Muscle of leg (tissue), 16 donors: ENCODE measurements at places on chromosomes 7 and 10. TPM values are rescaled to one million over a fixed set of nuclear protein-coding genes. Genes with fewer than 3 reads are reported as not detected.

SFTPA2 gene
- not detected for total RNA-seq

PALS2 gene
- 52.2 TPM for total RNA-seq

OR13A1 gene
- not detected for total RNA-seq

ST7 gene
- 13.8 TPM for total RNA-seq

HABP2 gene
- total RNA-seq, result 0.04 TPM

MRLN gene
- 254 TPM for total RNA-seq

FLNC gene
- total RNA-seq, result 339 TPM

SCIN gene
- total RNA-seq, result 0.27 TPM

DNA sequence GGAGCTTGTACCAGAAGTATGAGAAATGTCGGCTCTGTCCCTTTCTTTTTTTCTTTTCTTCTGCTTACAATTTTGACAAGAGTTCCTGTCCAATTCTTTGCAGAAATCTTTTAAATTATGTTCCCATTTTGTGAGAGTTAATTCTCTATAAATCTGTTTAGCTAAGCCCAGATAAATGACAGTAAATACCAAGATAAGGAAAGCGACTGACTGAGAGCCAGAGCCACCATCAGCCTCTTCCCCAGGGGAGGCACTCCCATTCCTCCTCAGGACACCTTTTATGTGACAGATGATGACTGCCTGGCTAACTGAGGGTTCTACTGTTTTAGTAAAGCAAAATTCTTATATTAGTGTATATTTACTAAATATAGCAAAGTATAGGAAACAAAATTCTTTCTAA lies 6.9 kb upstream of the GGCT start:
- DNase-seq, result no peak

GRCh38 chr10:1274111-1274661 lies 218.0 kb downstream of the WDR37 start:
- no peak for DNase-seq

- DNase-seq, result peak; percentile 53
These were observed 710 bp upstream of the C10orf105 start for GRCh38 chr10:71720288-71720687.

DNA sequence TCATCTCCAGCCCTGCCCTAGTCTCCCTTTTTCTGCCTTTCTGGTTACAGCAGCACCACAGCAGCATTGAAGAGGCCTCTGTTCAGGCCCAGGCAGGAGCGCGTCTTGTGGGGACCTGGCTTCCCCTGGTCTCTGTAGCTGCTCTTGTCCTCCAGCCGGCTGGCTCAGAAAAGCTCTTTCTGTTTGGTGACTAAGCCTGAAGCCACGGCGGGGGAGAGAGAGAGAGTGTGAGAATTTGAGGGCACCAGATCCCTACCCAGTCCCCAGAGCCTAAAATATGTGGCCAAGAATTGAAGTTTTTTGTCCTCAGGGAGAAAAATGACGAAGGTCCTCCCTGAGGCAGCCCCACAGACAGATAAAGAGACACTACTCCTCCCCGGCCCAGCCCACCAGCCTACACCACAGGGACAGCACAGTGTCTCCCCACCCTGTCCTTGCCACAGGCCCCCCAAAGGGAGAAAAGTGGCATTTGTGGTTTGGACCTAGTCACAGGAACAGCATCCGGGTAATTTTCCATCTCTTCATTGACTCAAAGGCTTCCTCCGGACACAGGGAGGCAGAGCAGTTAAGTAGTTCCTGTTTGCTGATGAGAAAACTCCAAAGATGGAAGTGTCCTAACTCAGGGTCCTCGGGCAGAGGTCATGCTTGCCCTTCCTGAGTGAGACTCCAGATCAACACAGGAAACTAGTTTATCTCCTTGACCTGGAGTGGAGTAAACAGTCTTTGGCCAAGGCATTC lies 13.3 kb upstream of the FAM180A start:
- DNase-seq, result no peak

DNA sequence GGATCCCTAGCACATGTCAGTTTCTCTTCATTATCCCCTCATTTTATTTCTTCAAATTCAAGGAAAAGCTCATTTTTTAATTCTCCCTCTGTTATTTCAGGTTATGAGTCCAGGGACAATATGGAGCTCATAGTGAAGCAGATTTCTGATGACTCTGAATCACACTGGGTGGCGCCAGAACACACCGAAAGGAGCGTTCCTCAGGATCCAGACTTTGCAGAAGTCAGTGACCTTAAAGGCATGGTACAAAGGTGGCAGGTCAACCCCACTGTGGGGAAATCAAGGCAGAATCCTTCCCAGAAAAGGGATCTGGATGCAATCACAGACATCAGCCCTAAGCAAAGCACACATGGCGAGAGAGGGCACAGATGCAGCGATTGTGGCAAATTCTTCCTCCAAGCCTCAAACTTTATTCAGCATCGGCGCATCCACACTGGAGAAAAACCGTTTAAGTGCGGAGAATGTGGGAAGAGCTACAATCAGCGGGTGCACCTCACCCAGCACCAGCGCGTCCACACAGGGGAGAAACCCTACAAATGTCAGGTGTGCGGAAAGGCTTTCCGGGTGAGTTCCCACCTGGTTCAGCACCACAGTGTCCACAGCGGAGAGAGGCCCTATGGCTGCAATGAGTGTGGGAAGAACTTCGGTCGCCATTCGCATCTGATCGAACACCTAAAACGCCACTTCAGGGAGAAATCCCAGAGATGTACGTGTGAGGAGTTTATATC lies 21.4 kb downstream of the ZKSCAN5 start:
- DNase-seq, result no peak

DNA sequence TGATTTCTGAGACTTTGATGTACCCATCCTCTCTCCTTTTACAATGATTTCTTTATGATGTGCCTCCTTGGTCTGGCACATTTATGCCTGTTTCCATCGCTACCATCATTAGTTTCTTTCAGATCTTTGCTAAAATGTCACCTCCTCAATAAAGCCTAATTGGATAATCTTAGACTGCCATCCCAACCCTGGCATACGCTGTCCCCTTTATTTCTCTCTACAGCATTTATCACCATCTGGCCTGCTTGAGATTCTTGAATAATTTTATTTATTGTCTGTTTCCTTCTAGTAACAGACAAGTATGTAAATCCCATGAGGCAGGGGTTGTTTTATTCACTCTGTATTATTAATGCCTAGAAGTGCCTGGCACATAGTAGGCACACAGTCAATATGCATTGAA lies 6.7 kb upstream of the DNTT start:
- DNase-seq, result no peak

- DNase-seq, result no peak
These were observed 13.5 kb upstream of the ZNRF2 start for GRCh38 chr7:30270921-30271320.

GRCh38 chr10:48511066-48511874 lies 93.6 kb downstream of the ARHGAP22 start:
- DNase-seq, result no peak

DNA sequence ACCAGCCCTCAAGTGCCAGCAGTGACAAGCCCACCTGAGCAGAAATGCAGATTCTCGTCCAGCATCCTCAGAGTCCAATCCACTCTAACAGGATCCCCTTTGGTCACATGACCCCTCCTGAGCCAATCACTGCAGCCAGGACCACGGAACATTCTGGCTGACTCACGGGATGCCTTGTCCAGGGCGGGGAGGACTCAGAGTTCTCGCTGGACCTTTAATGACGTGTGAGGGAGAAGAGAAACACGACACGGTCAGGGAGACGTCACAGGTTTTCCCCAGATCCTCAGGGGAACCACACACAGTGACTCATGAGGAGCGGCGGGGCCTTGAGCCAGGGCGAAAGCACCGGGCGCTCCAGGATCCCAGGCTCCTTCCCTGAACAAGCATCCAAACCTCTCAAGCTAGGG lies 155.7 kb downstream of the PTPRN2 start:
- peak; percentile 80 for DNase-seq

GRCh38 chr10:17533731-17534130 lies 79.3 kb upstream of the ST8SIA6 start:
- DNase-seq, result peak; percentile 11

DNA sequence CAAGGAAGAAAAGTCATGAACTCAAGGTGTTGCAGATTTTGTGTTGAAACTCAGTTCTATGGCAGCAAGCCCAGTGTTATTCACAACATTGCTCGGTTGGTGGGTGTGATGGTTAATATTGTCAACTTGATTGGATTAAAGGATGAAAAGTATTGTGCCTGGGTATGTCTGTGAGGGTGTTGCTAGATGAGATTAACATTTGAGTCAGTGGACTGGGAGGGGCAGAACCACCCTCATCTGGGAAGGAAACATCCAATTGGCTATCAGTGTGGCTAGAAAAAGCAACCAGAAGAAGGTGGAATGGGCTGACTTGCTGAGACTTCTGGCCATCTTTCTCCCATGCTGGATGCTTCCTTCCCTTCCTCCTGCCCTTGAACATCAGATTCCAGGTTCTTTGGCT lies 353.2 kb downstream of the ADRA2A start:
- no peak for DNase-seq

- no peak for DNase-seq
These were observed 242.7 kb downstream of the THSD7A start for GRCh38 chr7:11589251-11589650.

- no peak for DNase-seq
These were observed 57.6 kb downstream of the BICC1 start for GRCh38 chr10:58570307-58570723.

DNA sequence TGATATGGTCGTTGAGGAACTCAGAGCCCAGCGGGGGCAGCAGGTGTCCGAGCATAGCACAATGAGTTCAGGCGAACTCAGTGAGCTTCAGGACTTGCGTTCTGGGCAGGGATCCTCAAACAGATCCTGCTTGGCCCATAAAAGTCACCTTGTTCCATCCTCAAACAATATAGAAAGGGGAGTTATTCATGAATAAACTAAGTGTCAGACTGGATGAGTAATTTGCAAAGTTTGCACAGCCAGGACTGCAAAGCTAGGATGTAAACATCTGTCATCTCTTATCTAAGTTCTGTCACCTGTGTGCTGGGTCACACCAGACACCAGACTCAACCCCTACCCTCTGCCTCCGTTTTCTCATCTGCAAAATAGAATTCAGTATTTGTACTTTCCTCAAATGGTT lies 58.0 kb upstream of the PFKP start:
- DNase-seq, result no peak

DNA sequence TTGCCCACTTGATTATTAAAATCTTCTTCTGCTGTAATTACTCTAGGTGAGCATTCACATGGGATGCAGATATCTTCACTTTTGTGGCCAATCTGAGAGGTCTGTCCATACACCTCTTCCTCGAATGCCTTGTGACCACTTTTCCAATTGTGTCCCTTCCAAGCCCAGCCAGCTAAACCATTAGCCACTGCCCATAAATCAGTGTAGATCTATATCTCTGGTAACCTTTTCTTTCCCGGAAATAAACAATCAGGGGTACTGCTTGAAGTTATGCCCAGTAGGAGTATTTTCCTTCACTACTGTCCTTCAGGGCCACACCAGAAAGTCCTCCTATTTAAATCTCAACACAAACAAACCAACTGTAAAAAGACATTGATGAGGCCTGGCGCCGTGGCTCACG lies 104.6 kb upstream of the KCNMA1 start:
- no peak for DNase-seq

GRCh38 chr7:119572541-119572940 lies 700.4 kb upstream of the KCND2 start:
- DNase-seq, result no peak

- no peak for DNase-seq
These were observed 30.4 kb downstream of the SUGCT start for GRCh38 chr7:40165216-40165615.

DNA sequence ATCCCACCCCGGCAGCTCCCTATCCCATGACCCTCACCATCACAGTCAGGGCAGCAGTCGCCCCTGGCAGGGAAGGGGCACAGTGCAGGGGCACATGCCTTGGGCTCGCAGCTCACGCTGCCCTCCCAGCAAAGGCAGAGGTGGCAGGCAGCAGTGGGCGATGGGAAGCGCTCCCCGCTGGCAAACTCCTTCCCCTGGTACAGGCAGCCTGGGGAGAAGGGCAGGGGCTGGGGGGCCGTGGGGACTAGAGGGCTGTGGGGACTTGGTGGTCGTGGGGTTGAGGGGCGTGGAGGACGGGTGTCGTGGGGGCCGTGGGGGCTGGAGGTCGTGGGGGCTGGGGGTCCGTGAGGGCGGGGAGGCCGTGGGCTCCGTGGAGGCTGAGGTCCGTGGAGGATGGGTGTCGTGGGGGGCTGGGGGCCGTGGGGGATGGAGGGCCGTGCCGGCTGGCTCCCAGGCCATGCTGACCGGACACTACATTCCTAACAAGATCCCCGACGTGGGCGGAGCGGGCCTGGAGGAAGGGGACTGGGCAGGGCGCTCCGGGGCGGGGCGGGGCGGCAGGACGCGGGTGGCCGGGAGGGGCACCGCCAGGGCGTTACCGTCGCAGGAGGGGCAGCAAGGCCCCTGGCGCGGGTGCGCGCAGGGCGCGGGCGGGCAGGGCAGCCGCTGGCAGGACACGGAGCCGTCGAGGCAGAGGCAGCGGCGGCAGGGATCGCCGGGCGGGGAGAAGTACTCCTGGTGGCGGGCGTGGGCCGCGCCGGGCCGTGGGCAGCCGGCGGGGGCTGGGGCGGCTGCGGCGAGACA lies 20.0 kb downstream of the KCP start:
- no peak for DNase-seq

DNA sequence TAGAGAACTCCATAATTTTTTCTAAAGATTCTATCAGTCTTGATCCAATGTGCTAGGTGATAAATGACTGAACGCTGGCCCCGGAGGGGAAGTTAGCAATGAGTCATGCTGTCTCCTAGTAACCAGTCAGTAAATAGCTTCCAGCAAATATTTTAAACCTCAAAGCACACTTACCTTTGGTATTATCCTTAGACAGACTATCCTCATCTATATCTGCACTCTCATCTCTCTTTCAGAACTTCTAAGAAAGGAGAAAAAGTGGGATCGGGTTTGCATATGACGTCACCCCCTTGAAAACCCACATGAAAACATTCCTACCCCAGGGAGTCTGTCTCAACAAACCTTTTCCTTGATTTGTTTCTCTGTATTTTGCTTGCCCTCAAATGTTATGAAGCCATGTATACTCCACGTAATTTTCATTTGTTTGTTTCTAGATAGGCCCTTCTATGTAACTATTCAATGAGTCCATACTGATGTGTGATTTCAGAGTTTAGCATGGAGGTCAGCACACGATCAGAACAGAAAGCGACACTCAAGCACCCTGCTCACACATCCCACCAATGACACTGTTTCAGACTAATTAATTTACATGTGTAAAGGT lies 174.9 kb upstream of the NRP1 start:
- DNase-seq, result peak; percentile 88

DNA sequence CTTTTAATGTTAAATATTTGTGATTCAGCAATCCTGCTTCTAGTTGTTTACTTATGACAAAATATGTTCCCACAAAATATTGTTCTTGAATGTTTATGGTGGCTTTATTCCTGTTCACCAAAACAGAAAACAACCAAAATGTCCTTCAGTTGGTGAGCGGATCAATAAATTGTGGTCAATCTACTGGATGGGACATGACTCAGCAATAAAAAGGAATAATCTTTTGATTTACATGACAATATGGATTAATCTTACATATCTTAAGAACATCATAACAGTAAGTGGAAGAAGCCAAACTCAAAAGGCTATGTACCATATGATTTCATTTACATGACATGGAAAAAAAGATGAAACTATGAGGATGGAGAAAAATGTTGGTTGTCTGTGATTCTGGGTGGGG lies 691.3 kb upstream of the GHITM start:
- DNase-seq, result no peak

GRCh38 chr7:156166692-156167416 lies 354.6 kb upstream of the SHH start:
- DNase-seq, result no peak
